ENCODE measurements at places on chromosomes 2 and 18.

DNA sequence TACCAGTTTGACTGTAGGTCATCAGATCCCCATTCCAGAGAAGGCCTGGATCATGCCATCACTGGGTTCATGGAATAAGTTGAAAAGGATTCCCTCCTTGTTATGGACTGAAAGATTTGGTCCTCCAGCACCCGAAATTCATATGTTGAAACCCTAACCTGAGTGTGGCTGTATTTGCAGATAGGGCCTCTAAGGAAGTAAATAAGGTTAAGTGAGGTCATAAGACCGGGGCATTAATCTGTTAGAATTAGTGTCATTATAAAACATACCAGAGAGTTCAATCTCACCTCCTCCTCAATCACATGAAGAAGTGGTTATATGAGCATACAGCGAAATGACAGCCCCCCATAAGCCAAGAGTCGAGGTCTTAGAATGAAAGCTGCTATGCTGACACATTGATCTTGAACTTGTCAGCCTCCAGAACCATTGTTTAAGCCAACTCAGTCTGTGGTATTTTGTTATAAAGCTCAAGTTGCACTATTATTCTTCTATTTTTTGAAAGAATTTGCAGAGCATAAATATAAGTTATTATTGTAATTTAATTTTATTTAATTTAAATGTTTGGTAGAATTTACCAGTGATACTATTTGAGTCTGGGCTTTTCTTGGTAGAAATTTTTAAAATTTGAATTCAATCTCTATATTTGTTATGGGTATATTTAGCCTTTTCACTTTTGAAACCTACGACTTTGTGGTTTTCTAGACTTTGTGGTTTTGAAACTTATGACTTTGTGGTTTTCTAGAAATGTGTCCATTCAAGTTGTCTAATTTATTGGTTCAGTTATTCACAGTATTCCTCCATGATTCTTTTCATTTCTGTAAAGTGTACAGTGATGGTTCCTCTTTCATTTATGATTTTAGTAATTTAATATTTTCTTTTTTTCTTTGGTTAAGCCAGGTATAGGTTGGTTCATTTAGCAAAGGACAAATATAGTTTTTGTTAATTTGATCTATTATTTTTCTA is 1206.7 kb upstream of the CDH2 start:
- DNase-seq, result no peak

- no peak for DNase-seq
Observed at GRCh38 chr2:180969124-180969523, 11.3 kb upstream of the UBE2E3 start.

DNA sequence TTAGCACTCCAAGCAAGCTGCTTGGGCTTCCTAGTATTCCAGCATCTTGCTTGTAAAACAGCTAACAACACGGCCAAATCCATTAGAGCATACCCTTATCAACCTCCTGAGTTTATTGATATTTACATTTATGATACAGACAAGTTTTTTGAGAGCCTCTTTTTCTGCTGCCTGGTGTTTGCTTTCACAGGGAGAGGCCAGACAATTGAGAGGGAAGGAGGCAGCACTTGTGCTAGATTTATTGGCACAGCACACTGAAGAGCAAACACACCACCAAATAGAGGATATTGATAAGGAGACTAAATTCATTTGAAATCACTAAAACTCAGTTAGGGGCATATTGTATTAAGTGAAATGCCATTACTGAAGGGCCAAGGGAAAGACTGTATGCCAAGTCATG is 1142.3 kb upstream of the FANCL start:
- DNase-seq, result no peak

DNA sequence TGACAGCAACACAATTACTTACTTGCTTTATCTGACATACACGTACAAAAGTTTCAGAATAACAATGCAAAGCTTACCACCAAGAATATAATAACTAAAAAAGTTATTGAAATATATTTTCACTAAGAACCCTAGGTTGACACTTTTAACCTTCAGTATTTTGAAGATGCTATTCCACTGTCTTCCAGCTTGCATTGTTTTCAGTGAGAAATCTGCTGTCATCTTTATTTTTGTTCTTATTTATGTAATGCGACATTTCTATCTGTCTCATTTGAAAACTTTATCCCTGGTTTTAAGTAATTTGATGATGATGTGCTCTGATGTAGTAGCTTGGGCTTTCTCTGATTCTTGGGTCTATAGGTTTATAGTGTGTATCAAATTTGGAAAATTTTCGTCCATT is 165.0 kb upstream of the SMIM21 start:
- no peak for DNase-seq

- no peak for DNase-seq
Observed at GRCh38 chr18:51339856-51340255, 142.4 kb upstream of the MEX3C start.

DNA sequence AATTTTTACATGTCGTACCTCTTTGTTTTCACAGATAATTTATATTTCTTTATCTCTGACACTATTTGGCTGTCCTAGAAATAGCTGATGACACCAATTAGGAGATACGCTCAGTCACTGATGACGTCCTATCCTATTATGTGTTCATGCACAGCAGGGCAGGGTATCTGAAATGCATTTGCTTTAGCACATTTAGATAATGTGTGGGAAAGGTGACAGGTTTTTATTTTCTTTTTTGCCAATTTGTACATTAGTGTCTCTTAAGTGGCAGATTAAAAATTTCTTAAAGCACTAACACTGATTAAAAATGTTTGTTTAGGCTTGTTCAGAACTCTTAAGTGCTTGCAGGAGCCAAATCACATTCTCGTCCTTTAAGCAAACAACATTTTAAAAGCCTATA is 39.7 kb downstream of the CDC42EP3 start:
- DNase-seq, result no peak

- no peak for DNase-seq
Observed at GRCh38 chr2:101474731-101475384, at the start of gene RFX8. Gene RFX8, minus strand, starts transcription at chr2:101475112. Its CDS starts 8,264 bp downstream, at chr2:101466848.

GRCh38 chr2:233934524-233934923 is 17.4 kb downstream of the TRPM8 start:
- no peak for DNase-seq

GRCh38 chr2:178059111-178059510 is 13.5 kb downstream of the PDE11A start:
- no peak for DNase-seq

DNA sequence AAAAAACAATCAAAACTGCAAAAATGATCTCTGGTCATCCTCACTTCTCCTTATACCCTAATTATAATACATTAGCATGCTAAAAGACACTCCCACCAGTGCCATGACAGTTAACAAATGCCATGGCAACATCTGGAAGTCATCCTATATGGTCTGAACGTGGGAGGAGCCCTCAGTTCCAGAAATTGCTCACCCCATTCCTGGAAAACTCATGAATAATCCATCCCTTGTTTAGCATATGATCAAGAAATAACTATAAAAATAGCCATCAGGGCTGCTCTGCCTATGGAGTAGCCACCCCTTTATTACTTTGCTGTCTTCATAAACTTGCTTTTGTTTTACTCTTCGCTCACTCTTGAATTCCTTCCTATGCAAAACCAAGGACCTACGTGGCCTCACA is 5.7 kb upstream of the C2orf80 start:
- DNase-seq, result no peak

- no peak for DNase-seq
Observed at GRCh38 chr18:3281456-3282400, 19.8 kb downstream of the MYL12B start.

DNA sequence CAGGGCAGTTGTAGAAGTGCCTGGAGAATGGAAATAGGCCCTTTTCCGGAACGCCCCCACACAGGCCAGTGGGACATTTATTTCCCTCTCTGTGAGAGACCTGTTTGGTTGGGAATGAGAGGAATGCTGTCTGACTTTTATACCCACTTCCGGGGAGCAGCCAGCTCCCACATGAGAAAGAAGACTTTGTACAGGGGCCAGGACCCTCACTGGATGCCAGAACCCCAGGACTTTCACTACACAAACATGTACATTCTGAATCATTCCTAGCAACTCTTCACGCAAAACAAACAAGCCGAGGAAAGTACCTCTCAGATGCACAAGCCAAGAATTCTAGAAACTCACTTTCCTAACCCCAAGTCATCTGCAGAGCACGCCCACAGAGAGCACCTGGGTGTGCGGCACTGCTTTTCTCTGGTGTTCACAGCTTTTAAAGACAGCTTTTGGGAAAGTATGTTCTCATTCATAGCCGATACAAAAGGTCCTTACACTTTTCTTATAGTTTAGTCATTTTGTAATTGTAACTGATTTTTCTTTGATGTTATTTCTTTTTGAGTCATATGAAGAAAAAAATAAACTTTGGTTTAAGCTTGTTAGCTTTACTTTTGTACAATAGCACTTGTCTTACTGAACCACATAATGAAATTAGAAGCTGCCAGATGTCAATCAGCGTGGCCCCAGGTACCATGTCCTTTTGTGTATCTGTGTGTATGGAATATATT is 856.1 kb upstream of the ID2 start:
- DNase-seq, result no peak

GRCh38 chr18:10160251-10160650 is 246.4 kb downstream of the VAPA start:
- DNase-seq, result no peak

GRCh38 chr2:207164006-207164831 is 1.5 kb downstream of the KLF7 start:
- DNase-seq, result peak; percentile 54

DNA sequence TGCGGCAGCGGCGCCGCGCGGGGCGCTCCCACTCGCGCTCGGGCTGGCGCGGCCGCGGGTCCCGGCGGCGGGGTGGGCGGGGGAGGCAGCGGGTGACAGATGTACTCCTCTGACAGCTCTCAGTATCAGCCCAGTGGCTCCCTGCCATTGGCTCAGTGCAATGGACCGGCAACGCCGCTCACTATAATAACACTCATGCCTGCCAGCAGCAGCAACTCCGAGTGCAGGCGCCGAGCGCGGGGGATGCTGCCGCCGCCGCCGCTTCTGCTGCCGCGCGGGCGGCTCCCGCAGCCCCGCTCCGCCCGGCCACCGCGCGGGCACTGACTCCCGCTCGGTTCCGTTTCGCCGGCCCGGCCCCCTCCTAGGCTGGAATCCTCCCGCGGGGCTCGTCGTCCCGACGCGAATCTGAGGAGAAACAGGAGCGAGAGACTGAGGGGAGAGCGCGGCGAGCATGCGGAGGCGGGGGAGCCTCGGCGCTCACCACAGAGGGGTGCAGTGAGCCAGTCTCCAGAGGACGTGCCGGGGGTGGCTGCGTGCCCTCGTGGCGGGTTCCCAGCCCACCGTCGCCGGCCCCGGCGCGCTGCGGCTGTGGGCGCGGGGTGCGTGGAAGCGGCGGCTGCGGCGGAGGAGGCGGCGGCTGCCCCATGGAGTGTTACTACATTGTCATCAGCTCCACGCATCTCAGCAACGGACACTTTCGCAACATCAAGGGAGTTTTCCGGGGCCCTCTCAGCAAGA is at the start of gene ZNF804A:
Gene ZNF804A, plus strand, starts transcription at position 214 of the 738 bp plus-strand sequence. Its CDS starts 431 bp downstream, at position 645.
- peak; percentile 79 for DNase-seq

DNA sequence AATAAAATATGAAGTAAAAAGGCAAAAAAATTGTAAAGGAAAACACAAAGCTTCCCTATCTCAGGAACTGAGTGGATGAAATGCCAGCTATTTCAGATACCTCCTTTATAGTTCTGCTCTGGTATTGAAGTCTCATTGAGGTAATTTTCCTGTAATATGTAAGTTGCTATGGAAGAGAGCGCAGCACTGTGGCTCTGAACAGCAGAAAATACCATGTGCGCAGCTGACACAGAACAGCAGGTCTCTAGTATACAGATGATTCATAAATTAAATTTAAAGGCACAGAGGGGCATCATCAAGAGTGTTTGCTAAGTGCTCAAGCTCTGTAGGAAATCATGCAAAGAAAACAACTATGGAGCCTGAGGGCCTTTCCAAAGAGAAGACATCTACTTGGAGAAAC is 315.3 kb upstream of the CDH7 start:
- DNase-seq, result no peak

DNA sequence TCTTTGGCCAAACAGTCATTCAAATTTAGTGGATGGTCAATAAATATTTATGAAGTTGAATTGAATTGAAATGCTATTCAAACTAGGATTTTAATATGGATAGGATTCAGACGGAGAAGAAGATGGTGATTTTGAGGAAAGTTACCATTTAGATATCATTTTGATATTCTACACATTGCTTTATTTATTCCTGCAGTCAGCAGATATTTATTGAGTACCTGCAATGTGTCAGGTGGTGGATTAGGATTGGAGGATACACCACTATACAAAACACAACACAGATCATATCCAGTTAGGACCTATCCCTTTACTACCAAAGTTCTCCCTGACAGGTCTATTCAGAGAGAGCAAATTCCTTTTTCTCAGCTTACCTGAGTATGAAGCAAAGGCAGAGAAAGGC is 38.8 kb downstream of the MAPRE2 start:
- no peak for DNase-seq

DNA sequence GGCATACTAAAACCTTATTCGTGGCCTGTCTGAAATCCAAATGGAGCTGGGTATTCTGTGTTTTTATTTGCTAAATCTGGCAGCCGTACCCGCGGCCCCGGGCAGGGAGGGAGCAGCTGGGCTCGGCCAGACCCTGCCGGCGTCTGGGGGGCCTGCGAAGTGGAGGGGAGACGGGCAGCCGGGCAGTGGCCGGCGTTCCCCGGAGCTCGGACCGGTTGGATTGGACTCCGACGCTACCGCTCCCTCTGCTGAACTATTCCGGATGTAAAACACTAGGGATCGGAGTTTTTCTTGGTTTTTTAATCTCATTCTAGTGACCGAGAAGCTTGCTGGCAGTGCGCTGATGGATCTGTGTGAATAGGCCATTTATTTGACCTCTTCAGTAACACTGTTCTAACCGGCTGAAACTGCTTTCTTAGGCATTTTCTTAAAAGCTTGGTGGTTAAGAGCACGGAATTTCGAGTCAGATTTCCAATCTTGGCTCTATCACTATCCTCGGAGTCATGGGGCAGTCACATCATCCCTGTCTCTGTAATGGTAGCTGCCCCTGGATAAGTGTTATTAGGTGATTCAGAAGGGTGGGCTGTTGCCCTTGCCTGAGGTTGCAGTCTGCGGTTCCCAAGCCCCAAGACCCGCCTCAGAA is 694 bp downstream of the UNC50 start:
- no peak for DNase-seq

- DNase-seq, result no peak
Observed at GRCh38 chr2:134505446-134505845, 213.4 kb downstream of the TMEM163 start.

DNA sequence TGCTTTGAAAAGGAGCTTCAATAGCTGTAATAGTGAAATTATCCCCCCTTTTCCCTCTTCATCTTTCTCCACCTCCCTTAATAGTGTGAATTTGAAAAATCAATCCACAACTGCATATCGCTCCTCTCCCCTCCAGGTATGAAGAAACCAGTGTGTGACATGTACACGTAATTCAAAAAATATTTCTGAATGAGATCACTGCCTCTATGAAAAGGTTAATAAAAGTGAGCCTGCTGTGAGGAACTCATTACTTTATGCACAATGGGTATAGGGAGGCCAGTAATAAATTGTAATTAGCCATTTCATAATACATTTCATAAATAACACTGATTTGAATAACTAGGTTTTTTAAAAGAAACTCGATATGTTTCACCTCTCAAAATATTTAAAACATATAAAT is 209.0 kb upstream of the KYNU start:
- DNase-seq, result no peak

DNA sequence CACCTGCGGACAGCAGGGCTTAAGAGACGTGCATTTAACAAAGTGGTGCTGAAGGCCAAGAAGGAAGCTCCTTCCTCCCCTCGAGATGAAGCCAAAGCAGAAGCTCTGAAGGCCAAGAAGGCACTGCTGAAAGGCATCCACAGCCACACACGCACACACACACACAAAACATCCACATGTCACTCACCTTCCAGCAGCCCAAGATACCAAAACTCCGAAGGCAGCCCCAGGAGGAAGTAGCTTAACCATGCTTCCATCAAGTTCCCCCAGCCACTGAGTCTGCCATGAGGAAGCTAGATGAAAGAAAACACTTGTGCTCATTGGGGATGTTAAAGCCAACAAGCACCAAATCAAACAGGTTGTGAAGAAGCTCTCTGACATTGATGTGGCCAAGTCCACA is 175.7 kb upstream of the POU3F3 start:
- DNase-seq, result no peak

Measured in anterior cingulate cortex (tissue), 58 donors.